COR-L47 (cell line): ENCODE measurements at places on chromosomes 4 and X.

DNA sequence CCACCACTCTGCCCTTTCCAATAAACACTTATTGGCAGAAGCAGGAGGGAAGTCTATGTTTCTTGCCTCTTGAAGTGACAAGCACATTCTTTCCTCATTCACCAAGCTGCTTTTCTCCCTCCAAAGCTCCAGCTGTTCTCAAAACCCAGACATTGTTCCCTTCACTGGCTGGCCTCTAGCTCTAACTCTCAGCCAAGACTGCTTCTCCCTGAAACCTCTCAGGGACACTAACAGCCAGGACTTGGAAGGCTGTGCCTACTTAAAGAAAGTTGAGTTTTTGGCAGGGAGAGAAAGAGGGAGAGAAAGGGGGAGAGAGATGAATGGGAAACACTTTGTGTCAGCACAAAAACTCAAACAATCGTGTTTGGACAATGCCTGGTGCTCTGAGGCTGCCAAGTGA, 99.5 kb downstream of the COX18 start:
- no peak for DNase-seq

DNA sequence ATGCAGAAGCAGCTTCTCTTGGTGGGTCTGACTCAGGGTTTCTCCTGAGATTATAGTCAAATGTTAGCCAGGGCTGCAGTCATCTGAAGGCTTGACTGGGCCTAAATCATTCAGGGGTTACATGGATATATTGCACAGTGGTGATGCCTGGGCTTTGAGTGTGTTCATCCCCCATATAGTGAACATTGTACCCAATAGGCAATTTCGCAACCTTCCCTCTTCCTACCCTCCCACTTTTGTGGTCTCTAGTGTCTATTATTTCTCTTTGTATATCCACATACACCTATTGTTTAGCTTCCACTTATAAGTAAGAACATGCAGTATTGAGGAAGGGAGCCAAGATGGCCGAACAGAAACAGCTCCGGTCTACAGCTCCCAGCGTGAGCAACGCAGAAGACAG, 90.3 kb upstream of the CAMK2D start:
- DNase-seq, result no peak

- peak; percentile 74 for DNase-seq
These were observed 67.6 kb upstream of the DCLK2 start for GRCh38 chr4:150010525-150011126.

- no peak for DNase-seq
These were observed 1157.3 kb downstream of the PCDH7 start for GRCh38 chr4:31877429-31877828.

DNA sequence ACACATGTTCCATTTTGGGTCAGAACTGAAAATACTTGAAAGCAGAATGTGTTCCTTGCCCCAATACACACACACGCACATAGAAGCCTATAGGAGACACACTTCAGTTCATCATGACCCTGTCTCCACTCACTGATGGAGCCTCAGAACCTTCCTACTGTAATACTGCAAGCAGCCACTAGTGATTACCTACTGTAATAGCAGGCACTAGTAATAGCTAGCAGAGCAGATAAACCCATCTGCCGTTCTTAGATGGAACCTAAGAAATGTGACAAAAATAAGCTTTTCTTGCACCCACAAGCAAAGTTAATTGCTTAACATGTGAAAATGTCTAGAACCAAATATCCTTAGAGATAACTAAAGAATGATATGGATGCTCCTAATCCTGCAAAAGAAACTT, 13.6 kb downstream of the AMTN start:
- no peak for DNase-seq

DNA sequence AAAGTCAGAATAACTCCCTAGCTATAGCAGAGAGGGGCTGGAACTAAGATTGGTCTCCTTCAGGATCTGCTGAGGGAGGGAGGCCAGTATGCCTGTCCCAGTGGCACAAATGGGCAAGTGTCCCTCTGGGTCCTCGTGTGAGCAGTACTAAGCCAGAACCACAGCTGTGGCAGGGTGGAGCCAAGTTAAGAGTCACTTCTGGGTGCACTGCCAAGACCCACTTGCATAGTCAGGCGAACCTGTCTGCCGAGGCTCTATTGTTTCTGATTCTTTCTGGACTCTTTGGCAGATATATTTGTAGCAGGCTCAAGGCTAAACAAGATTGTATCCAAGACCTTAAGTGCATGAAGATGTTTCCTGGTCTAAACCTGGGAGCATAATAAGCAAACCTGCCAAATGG, 1123.7 kb upstream of the POU3F4 start:
- DNase-seq, result no peak

DNA sequence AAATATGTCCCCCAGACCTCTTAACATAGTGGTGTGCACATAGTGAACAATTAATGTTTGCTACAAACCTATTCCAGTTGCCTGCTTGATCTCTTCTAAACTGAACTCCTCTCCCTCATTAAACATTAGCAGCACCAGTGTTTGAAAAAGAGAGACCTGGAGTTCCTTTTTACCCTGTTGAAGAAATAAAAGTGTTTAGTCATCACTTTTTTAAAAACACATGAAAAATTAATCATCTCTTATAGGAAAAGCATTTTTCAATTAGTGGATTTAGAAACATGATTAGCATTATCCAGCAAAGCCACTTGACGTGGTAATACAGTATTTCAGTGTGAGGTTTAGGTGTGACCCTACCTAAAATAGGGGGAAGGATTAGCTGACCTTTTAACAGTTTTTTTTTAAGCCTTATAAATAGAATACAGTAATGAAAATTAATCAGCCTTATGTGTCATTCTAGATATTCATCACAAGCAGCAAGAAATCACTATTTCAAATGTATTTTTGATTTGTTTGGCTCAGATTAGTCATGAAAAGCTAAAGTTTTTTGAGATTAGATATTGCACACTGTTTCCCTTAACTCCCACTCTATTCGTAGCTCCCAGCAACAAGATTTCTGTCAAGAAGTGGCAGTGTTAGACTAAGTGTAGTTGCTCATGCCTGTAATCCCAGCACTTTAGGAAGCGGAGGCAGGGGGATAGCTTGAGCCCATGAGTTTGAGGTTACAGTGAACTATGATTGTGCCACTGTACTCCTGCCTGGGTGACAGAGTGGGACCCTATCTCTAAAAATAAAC, 26.2 kb downstream of the CUL4B start:
- no peak for DNase-seq
